OCI-M1 (cell line): ENCODE measurements at places on chromosomes 1 and 21.

GRCh38 chr1:86468501-86468977 is at the start of gene CLCA1:
TSS of gene CLCA1 (plus strand) at chr1:86468927. CDS start at chr1:86468972, 45 bp downstream.
- no peak for DNase-seq

DNA sequence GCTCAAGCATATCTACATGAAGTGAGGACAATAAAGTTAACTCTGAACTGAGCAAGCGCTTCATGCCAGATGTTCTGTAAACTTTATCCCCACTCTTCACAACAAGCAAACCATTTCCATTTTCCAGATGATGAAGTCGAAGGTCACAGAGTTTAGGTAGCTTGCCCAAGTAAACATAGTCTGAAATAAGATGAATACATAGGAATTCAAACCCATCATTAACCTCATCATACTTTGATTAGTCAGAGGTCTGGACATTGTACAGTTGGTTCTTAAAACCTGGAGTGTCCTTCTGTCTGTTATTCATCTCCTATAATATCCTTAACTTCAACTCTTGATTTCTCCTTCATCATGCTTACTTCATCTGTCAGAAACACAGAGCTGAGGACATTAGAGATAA is 180.3 kb upstream of the C8B start:
- DNase-seq: no peak

GRCh38 chr1:151165281-151165737 is 393 bp downstream of the LYSMD1 start:
- no peak for DNase-seq

- no peak for DNase-seq
Measured at GRCh38 chr1:86846164-86846647, 67.7 kb downstream of the SELENOF start.

GRCh38 chr1:41020109-41020576 is 1.4 kb downstream of the SLFNL1 start:
- no peak for DNase-seq

DNA sequence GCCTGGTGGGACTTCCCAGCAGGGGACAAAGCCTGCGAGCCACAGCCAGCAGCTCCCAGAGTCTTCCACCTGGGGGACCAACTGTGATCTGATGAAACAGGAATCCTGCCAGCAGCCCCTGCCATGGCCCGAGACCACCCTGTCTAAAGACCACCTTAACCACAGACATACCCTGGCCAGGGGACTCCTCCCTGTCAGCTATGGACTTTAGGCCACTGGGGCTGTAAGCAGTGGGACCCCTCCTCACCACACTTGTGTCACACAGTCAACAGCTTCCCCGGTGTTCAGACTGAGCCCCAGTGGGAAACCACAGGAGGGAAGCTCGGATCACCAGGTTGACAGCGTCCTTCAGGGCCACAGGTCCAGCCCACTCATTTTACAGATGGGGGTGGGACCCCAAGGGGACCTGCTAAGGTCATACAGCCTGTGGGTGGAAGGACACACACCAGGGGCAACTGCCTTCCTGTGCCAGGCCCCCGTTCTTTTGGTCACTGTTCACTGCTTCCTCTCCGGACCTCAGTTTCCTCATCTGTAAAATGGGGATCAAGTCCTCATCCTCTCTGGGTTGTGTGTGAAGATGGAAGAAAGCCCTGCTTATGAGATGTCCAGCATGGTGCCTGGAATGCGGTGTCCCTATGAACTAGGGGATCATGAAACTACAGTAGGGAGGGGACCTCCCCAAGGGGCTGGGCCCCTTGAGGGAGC is 11.4 kb downstream of the EPHA2 start:
- no peak for DNase-seq

DNA sequence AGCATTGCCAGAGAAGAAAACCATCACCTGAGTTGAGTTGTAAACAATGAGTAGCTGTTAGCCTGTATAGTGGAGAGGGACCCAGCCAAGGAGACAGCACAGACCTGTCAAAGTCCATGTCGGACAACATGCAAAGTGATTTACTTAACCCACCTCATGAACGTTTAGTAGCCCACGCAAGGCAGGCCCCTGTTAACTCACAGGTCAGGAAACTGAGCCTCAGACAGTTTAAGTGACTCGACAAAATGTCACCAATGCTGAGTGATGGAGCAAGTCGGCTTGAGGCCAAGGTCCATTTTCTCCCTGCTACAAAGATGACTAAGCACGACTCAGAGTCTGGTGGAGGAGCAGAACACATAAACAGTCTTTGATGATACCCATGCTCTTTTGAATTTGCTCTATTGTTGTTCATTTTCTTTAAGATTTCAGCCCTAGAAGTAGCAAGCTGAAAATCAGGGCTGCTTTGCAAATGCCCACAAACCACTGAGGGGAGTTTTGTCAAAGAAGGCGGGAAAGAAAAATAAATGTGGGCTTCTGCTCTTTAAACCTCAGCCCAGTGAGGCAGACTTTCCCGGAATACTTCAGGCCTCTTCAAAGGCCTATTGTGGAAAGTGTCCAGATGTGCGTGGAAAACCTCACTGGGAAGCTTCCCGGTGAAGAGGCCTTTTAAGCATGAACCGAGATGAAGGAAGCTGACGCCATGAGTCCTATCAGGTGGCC is 83.8 kb upstream of the HOOK1 start:
- DNase-seq: peak; percentile 65

- no peak for DNase-seq
Measured at GRCh38 chr1:168875831-168876230, 146.8 kb upstream of the DPT start.

DNA sequence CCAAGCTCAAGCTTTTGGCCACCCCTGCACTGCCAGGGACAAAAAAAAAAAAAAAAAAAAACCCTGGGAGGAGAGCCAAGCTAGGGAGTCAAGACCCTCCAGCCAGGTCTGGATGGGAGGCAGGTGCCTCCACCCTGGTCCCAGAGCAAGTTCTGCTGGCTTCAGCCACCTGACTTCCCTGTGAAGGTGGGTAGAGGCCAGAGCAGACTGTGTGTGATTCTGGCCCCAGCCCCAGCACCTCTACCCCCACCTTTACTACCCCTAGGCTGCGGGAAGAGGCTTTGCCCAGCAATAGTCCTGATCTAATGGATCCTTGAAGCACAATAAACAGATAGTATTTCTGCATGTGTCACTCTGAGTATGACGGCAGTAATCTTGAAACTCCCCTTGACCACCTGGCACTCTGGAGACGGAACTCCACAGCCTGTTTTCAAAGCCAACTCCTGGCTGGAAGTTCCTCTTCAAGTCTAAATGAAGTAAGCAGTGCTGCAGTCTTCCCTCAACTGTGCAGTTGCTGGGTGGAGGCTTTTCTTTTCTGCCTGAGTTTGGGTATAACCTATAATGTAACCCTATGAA is 9.8 kb downstream of the PDZK1IP1 start:
- peak; percentile 95 for DNase-seq

DNA sequence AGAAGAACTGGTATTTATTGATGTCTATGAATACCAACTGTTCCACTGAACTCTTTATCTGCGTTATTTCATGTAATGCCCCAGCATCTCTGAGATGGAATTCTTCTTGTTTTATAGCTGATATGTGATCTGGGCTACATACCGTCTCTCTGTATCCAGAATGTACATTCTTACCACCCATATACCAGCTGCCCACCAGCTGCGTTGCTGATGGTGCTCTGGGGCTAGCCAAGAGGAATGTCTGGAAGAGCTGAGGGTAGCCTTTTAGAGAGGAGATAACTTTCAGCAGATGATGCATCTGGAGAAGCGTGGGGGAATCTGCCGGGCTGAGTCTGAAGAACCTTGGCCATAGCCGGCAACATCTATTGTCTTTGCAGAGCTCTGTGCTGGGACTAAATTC is 137.5 kb downstream of the RYR2 start:
- no peak for DNase-seq

GRCh38 chr21:43287111-43287760 is 118.4 kb downstream of the CRYAA start:
- no peak for DNase-seq

DNA sequence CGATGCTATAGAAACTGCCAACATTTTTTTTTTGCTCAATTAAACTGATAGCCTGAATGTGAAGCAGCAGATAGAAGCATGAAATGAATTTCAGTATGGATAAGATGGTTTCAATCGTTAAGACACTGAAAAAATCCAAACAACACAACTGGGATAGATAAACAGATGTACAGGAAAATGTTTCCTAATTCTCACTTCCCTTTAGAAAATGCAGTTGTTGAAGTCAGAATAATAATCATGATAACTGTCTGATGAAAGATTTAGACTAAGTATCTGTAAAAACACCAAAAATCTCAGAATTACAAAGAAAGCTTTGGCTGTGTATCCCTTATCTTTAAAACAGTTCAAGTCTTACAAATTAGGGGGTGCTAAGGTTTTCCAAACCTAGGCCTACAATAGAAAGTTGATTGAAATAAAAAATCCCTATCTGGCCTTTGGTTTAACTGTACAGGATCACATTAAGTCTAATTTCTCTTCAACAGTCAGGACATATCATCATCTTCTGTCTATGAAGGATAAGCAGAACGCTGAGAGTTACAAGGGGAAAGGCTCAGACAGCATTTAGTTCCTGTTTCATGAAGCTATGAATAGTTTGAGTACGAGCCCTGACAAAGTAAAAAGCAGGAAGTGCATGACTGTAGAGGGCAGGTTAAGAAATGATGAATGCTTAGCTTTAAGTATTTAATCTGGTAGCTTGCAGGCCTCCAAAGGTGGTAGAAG is 203.2 kb downstream of the APP start:
- DNase-seq: peak; percentile 64

DNA sequence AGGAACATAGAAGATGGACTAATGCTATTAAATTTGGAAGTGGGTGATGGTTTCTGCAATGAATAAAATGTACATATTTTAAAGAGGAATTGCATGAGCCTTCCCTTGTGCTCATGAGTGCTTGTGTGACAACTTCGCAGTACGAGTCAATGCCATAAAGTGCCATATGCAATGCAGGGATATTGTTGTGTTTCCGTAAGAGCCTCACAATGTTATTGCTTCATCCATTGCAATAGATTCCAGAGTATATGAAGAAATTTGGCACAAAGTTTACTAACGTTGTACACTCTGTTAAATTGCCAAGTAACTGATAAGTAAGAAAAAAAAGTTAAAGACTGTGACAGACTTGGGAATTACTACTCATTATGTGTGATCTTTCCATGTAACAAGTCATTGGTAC is 22.3 kb downstream of the BTG3 start:
- DNase-seq: no peak

- DNase-seq: no peak
Measured at GRCh38 chr1:74246315-74246714, 11.1 kb downstream of the TNNI3K start.
